ENCODE measurements at places on chromosomes 4 and X.

GRCh38 chr4:138961129-138961528, 54.5 kb upstream of the NOCT start:
- no peak for DNase-seq

DNA sequence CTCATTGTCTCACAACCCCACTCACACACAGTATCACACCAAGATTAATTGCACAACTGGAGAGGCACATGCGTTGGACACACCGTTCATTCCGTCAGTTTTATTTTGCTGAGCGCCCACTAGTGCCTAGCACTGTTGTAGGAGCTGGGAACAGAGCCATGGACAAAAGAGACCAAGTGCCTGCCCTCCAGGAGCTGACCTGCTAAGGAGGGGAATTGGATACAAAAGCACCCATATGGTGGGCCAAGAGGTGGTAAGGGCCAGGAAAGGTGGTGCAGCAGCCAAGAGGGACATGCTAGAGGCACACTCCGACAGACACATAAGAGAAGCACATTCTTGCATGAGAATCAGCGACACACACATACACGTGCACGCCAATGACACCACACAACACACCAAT, 705 bp upstream of the CRMP1 start:
- DNase-seq, result no peak

GRCh38 chrX:37896511-37896890, 49.1 kb upstream of the DYNLT3 start:
- DNase-seq, result no peak

GRCh38 chr4:149728444-149728843, 87.2 kb downstream of the IQCM start:
- DNase-seq, result no peak

DNA sequence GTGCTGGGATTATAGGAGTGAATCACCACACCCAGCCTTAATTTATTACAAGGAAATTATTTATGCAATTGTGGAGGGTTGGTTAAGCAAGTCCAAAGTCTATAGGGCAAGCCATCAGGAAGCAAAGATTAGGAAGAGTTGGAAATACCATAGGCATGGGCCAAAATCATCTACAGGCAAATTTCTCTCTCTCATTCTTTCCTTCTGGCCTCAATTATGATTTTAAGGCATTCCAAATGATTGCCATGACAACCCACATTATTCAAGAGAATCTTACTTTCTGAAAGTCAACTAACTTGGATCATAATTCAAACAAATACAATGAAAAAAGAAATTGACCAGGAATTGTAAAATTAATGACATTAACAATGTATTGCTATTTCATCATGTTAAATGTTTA, 400.8 kb downstream of the GPM6A start:
- no peak for DNase-seq

- DNase-seq, result peak; percentile 80
These were observed 17.5 kb downstream of the PTTG2 start for GRCh38 chr4:37977471-37978247.

DNA sequence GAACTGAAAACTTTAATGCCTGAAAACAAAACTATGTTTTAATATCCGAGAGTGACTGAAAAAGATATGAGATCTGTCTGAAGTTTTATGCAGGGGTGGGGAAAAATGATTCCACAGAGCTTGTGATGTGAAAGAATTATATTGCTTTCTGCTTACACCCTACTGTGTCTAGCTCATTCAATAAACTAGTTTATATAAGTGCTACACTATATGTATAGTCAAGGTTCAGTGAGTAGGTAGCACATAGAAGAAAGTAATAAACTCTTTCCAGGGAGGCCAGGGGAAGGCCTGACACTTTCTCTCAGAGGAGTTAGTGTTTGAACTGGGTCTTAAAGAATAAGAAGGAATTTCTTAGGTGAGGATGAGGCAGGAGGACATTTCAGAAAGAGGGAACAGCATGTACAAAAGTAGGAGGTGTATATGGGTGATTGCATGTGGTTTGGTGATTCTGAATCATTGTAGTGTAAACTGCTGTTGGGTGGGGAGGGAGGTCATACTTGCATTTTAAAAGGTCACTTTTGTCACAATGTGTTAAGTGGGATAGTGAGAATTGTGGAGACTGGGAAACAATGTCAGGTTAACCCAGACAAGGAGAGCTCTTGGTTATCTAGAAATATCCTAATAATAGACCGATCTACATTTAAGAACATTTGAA, 25.1 kb upstream of the TEX13D start:
- no peak for DNase-seq

DNA sequence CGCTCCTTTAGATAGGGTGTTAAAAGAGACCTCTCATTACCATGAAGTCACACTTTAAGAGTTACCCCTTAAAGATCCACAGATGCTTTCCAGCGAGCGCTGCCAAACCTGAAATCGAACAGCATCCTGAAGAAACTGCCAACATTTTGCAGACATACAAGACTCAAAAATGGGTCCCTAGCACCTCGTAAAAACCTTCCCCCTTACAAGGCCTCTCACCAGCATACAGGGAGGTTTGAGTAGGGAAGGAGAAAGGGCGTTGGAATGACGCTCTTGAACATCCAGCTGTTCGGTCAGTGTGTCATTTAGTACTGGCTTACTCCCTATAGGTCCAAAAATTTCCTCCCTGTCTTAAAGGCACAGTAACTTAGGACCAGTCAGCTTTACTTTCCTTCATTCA, 45.3 kb upstream of the PGRMC1 start:
- no peak for DNase-seq

GRCh38 chr4:10730019-10730418, 45.5 kb upstream of the CLNK start:
- DNase-seq, result no peak

DNA sequence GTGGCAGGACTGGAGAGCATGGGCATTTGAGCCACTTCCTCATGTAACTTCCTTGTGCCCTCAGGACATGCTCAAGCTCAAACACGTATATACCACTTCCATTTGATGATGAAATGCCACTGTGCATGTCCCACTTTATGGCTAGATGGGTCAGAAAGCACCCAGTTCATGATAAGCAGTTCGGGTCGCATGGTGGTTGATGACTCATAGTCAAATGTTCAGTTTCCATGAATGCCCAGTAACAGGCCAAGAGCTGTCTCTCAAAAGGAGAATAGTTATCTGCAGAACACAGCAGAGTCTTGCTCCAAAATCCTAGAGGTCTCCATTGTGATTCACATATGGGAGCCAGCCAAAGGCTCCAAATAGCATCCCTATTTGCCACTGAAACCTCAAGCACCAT, 48.9 kb upstream of the SPIN3 start:
- no peak for DNase-seq

DNA sequence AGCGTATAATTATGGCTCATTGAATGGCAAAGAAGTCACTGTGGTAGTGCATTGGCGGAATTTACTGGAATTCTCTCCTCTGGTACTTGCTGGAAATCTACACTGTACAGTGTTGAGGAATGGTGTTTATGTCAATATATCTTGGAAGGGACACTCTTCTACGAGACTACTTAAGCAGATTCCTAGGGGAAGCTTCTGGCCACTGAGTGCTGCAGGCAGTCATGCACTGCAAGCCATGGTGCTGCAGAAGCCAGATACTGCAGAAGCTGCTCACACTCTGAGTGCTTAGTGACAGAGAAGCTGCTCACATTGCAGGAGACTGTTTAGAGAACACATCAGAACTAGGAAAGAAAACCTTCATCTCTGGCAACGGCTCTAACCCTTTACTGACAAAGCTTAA, 725.0 kb downstream of the CCSER1 start:
- DNase-seq, result no peak

GRCh38 chr4:139229534-139230039, 50.4 kb downstream of the MGARP start:
- peak; percentile 56 for DNase-seq

DNA sequence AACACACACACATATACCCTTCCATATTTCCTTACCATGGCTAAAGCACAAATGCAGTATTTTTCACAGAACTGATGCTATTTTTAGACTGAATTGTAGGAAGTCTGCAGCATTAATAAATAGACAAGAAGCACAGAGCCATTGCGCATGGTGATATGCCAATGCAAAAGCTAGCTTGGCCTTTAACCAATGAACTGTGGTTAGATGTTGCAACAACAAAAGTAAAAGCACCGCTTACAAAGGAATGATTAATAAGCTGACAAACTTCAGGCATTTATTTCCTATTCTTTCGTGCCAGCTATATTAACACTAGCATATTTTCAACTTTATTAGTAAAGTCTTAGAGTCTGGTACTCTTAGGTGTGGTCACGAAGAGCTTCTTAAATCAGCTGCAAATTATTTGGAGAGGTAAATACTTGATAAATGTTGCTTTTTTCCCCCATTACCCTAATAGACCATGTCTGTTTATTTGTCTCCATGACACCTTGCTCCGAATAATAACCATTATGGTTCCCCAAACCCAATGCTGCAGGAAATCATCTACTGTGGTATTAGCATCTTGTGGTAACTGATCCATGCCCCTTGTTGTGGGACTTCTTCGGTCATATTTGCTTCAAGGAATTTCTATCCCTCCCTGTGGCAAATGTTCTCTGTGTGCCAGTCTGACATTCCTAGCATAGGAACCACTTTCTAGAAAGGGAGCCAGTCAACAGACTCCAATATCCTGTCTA, 306.1 kb upstream of the TAPT1 start:
- no peak for DNase-seq

DNA sequence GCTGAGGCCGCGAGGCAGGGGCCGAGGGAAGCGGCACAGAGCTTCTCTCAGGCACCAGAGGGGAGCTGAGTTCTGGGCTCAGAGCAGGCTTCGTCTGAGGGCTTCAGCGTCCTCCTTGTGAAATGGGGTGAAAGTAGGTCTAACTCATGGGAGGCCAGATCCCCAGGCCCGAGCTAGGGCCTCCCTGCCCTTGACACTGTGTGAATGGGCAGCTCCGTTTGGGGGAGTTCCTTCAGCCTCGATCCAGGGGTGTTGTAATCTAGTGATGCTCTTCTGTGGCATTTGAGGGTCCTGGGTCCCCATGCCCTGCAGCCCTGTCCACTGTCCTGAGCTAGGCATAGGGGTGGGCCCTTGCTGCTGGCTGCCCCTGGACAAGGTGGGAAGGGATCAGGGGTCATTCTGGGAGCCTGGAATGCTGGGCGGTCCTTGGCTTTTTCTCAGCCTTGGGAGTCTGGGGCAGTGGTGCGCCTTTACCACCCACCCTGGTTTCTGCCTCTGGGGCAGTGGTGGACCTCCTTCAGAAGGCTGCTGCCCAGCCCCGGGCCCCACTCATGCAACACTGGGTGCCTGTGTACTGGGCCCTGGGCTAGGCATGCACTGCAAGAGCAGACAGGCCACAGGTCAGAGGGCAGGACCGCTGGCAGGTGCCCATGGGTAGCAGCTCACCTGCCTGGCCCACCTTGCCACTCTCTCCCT, 4.1 kb downstream of the SH3BP2 start:
- no peak for DNase-seq

DNA sequence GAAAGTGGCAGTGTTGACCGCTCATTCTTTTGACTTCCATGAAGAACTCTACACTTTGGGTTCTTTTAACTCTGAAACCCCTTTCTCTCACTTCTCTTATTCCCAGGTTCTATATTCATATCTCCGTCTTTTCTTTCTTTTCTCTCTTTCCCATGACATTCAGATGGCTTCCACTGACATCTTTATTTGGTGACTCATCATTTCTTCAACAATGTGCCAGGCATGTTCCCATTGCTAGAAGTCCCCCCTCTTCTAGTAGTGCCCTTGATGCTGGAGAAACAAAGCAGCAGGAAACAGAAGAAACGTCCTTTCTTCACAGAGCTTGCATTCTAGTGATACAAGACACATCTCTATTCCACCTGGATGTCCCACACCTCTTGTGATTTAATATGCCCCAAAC, 33.3 kb downstream of the PKD2 start:
- no peak for DNase-seq

DNA sequence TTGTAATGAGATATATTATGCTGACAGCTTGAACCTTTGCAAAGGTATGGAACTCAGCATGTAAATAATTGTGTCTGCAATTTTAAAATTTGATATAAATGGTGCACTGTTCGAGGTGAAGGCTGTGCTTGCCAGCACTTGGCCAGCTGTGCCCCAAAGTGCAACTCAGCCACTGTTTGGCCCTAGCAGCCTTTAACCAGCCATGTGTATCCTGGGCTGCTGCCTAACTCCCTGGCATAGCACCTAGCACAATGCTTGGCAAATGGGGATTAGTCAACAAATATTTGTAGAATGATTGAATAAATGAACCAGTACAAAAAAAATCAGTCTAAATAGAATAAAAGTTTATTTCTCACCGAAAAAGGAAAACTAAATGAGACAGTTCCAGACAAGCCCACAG, 83.8 kb upstream of the ZIC3 start:
- DNase-seq, result no peak

GRCh38 chrX:39974270-39974669, 123.5 kb downstream of the BCOR start:
- no peak for DNase-seq

- no peak for DNase-seq
These were observed 8.8 kb upstream of the GALNT7 start for GRCh38 chr4:173159791-173160190.

DNA sequence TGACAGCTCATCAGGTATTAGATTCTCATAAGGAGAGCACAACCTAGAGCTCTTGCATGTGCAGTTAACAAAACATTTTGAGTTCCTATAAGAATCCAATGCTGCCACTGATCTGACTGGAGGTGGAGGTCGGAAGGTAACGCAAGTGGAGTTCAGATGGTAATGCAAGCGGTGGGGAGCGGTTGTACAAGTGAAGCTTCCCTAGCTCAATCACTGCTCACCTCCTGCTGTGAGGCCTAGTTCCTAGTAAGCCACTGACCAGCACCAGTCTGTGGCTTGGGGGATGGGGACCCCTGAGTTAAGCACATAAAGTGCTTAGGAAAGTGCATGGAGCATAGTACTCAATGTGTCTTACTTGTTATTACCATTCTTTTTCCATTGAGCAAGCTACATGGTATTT, 983.2 kb upstream of the IGFBP7 start:
- no peak for DNase-seq

DNA sequence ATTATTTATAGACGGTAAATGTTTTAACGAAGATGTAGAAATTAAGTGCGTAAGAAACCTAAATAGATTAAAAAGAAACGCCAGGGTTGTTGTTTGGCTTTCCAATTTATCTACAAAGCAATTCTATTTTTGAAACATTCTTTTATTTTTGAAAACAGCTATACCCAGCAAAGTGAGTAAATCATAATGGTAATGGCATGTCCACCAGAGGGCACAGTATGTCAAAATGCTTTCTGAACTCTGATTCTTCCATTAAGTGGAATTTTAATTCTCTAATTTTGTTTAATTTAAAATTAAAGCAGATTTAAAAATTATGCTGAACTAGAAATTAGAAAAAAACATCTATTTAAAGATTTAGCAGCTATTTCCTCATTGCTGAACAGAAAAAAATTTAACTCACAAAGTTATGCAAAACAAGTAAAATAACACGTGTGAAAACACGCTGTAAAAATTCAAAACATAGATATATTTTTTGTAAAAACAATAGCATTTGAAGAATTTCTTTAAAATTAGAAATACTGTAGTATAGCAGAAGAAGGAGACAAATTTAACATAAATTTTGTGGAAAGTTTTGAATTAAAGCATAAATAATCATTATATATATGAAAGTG, 26.5 kb downstream of the RASSF6 start:
- DNase-seq, result peak; percentile 47

DNA sequence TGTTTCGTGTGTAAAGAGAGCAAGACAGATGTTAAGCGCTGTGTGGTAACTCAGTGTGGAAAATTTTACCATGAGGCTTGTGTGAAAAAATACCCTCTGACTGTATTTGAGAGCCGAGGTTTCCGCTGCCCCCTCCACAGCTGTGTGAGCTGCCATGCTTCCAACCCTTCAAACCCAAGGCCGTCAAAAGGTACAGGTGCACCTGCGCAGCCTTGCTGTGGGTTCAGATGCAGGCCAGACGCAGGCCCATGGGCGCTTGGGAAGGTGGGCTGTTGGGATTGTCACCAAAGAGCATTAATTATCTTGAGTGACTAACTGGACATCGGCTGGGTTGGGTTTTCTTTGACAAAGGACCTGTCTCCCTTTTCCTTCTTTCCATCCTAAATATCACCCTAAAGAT, 55.4 kb downstream of the NELFA start:
- DNase-seq, result no peak
